Adrenal gland (tissue), 19 donors: ENCODE measurements at places on chromosomes 5 and 9. TPM values are rescaled to one million over a fixed set of nuclear protein-coding genes. Genes with fewer than 3 reads are reported as not detected.

Gene DND1
- total RNA-seq = 0.67 TPM

GRCh38 chr5:96772111-96772510 is 35.6 kb downstream of the ERAP1 start:
- DNase-seq = no peak

DNA sequence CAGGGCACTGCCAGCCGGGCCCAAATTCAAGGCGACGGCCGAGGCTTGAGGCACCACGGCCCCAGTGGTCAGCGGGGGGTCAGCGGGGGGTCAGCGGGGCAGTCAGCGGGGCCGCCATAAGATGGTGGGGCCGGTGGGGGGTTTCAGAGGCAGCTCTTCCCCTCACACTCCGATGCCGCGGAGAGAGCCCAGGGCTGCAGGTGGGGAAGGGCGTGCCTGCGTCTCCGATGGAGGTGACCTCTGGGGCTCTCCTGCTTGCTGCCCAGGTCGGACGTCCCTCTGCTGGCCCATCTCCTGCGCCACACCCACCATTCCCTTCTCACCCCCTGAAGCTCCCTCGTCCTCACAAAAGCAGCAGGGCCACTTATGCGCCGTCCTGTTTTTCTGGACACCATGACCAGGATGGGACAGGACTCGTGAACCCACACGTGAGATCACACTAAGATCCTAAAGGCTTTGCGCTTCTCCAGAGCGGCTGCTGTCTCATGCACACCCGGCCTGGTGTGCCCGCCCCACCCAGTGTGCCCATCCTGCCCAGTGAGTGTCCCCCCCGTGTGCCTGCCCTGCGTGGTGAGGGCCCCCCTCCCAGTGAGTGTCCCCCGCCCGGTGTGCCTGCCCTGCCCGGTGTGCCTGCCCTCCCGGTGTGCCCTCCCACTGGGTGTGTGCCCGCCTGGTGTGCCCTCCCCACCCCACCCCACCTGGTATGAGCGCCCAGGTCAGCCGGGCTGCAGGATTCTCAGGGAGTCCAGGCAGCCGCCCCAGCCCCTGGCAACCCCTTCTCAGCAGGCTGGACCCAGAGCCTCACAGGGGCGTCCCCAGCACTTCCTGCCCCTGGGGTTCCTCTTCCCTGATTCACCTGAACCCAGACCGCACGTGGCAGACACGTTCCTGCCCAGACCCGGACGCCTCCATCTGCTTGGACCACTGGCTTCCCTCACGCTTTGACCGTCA is 48.7 kb upstream of the NKD2 start:
- DNase-seq = no peak

DNA sequence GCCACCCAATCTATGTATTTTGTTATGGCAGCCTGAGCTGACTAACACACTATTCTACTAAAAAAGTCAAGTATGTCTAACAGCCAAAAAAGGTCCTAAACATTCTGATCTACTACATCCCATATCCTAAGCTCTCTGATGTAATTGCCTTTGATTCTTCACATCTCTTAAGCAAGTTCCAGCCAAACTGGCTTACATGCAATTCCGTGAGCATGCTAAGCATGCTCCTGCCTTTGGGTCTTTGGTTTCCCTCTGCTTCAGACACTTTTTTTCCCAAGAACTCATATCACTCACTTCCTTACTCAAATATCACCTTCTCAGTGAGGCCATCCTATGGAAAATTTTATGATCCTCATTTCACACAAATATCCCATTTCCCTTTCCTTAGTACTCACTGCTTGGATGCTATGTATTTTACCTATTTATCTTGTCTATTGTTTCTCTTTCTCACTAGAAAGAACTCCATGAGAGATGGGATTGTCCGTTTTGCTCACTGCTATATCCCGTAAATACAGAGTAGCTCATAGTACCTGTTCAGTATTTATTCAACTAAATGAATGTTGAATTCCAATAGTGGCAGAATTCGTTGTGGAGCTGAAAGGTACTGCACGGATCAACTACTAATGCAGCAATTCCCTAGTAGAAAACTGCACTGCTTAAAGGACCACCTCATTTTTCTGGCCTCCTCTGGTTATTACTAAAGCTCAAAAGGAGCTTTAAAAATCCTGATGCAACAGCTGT is 2.3 kb upstream of the SLC12A2 start:
- no peak for DNase-seq

GRCh38 chr9:133048595-133048994 is 13.2 kb upstream of the CEL start:
- no peak for DNase-seq

DNA sequence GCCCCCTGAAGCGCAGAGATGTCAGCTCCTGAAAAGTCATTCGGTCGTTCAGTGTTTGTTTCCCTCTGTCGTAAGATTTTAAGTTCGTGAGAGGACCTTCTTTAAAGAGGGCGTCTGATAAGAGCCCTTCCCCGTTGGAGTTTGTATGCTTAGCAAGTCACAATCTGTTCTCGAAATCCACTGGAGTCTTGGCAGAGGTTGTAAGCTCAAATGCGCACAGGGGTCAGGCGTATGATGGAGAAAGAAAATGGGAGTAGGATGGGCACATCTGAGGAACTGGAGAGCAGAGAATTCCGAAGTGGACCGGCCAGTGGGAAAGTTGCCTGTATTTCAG is 710 bp downstream of the HSD17B4 start:
- DNase-seq = peak; percentile 38

DNA sequence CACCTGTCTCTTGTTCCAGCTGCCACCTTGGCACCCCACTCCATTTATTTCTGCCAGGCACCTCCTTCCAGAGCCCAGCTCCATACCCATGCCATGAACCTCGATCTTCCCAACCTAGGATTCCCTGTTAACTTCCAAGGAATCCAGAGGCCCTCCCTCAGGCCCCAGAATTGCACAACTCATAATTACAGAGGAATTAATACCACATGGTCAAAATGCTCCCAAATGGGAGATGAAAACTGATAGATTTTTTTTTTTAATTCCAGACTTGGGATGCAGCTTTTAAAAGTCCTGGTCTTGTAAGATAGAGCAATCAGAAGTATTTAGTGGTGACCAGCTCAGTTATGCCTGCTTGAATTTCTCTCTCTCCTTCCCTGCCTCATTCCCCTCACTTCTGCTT is 96.2 kb upstream of the CCDC112 start:
- DNase-seq = no peak

DNA sequence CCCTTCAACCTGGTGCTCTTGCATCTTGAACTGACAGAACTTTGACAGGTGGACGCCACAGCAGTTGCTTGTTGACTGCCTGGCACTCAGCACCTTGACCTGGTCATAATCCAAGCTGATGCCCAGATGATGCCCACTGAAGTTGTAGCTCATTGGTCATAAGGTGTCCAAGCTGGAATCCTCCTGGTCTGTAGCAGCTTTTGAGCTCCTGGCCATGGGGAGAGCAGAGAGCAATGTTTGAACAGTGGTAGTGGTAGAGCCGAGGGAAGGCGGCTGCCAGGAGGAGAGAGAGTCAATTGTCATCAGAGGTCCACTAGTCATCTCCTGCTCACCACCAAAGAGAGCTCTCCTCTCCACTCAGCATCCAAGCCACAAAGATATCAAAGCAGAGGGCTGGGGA is 23.3 kb downstream of the CSF2 start:
- DNase-seq = no peak

DNA sequence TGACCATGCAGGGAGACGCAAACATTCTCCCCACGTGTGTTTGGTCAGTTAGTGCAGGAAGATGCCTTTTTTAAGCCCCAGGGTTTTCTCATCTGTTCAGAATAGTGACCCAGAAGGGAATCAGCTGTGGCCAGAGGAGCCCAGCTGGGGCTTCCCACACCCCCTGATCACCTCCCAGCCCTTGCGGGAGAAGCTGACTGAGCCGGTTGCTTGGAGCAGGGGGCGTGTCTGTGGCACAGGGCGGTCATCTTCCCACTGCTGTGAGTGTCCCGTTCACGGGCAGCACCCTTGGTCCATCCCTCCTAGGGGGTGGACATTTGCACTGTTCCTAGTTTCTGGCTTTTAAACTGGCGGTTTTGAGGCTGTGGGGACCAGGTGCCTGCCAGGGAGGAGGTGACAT is 69.7 kb downstream of the NEK6 start:
- no peak for DNase-seq

GRCh38 chr5:144134194-144134826 is 36.1 kb downstream of the YIPF5 start:
- DNase-seq = no peak

DNA sequence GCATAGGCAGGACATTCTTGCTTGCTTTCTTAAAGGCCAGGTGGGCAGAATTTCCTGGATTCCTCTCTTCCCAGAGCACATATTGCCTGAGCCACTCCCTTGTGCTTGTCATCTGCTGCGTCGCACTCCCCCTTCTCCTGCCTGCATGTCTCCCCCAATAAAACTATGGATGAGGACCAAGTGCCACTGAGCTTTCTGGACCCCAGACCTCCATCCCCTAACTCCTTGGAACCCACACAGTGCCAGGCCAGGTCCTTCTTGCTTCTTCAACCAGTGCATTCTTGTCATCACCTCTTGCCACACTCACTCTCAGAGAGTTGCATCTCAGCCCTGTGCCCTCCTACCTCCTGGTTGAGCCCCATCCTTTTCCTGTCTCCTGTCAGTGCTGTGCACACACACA is 157.9 kb upstream of the PANK3 start:
- DNase-seq = no peak

GRCh38 chr5:163535290-163535689 is 29.9 kb downstream of the MAT2B start:
- no peak for DNase-seq
